ENCODE measurements at places on chromosomes 1 and 21.

DNA sequence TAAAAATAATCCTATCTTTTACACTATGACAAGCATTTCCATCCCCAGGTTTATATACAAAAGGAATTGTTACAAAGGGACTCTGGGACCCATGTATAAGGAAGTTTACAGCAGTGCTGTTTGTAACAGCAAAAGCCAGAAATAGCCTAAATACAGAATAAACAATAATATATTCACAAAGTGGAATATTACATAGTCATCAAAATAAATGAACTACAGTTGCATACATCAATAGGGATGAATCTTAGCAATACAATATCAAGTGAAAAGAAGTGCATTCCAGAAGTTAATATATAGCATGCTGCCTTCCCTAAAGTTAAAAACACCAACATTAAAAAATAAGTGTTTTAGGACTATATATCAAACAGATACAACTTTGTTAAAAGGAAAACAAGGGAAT lies 77.3 kb downstream of the EDEM3 start:
- DNase-seq: no peak

DNA sequence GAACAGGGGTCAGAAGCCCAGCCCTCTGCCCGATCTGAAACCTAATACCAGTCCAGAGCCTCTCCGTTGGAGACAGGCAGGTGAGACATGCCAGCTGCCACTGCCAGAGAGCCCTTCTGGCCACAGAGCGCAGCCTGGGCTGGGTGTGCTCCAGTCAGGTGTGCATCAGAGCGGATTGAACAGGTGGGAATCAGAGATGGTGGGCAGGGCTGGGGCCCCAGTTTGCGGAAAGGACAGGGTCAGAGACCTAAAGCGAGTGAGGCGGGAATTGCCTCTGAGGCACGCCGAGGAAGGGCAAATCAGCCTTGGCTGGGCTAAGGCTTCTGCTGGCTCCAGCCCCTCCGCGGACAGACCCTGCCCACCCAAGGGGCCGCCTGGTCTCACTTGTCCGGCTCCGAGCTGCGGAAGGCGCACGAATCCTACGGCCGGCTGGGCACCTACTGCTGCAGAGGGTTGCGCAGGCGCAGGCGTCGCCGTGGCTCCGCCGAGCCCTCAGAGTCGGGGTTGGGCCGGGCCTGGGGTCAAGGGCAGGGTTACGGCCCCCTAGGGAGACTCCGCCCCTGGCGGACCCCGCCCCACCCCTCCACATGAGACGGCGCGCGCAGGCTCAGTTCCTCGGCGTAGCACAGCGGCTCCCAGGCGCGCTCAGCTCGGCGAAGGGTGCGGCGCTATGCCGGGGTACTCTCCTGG lies 10.3 kb downstream of the CPLANE2 start:
- DNase-seq: no peak

DNA sequence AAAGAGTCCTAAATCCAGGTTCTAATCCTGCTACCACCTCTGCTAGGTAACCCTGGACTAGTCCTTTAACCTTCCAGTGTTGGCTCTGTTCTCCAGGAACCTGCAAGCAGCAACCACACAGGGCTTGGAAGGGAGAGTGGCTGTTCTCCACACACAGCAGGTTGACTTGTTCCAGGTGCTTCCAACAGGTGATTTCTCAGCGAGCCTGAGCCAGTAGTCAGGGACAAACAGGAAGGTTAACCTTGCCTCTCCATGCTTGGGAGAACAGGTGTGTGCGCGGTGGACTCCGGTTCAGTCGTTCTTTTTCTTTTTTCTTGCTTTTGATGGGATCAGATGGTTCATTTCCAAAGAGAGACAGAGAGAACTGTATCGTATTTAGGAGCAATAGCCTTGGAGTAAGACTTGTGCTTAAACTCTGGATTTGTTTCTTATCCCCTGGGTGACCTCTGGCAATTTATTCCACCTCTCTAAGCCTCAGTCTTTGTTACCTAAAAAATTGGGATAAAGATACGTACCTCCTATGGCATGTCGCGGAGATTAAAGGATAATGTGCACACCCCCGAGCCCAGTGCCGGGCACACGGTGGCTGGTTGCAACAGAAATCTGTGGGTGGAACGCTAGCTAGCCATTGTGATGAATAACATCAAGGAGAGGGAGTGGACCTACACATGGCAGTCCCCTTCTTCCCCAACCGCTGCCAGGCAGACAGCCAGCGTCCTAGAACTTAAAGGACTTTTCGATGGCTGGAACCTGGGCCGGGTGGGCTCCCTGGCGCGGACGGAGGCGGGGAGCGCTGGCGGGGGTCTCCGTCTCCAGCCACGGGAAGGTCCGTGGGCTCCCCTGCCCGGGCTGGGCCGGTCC lies 583 bp upstream of the CACHD1 start:
- no peak for DNase-seq

GRCh38 chr1:11854519-11854918 lies 4.2 kb downstream of the NPPB start:
- DNase-seq: no peak

- DNase-seq: no peak
These were observed 18.1 kb upstream of the TSPEAR start for GRCh38 chr21:44729336-44730027.

DNA sequence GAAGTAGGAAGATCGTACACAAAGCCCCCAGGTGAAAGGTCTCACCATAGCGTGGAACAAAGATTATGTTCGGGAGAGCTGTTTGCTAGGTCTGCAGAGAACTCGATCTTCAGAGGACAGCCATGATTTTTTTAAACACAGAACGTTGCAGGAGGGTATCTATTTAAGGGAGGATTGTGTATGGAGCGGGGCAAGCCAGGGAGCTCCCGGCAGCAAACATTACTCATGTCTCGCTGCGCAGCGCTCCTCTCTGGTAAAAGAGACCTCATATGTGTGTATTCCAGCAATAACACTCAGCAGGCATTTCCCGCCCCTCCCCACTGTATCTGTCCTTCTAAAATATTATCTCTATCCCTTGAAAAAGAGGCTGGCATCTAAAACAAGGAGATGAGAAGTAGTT lies 2.7 kb downstream of the GLIS1 start:
- DNase-seq: no peak

DNA sequence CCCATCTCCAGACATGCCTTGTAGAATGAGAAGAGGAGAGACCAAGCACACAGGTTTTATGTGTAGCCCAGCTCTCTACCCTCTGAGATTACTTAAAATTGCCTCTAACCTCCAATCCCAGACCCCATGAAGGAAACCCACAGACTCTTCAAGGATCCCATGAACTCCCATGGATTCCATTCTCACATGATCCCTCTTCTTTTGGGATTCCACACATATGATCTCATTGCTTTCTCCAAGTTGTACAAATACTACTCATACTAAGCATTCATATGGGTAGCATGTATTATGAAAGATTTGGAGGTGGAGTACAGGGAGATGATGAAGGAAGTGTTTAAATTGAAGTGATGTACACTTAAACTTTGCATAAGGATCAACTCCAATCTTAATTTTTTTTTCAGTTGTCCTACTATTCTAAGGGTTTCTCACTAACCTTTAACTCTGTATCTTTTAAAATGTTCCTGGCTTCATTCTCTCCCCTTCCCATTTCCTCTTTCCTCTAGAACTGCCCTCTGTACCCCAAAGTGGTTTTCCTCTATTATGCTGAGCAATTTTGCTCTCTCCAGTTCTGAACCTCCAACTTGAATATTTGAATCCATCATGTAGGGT lies 41.6 kb downstream of the MFSD2A start:
- DNase-seq: no peak

DNA sequence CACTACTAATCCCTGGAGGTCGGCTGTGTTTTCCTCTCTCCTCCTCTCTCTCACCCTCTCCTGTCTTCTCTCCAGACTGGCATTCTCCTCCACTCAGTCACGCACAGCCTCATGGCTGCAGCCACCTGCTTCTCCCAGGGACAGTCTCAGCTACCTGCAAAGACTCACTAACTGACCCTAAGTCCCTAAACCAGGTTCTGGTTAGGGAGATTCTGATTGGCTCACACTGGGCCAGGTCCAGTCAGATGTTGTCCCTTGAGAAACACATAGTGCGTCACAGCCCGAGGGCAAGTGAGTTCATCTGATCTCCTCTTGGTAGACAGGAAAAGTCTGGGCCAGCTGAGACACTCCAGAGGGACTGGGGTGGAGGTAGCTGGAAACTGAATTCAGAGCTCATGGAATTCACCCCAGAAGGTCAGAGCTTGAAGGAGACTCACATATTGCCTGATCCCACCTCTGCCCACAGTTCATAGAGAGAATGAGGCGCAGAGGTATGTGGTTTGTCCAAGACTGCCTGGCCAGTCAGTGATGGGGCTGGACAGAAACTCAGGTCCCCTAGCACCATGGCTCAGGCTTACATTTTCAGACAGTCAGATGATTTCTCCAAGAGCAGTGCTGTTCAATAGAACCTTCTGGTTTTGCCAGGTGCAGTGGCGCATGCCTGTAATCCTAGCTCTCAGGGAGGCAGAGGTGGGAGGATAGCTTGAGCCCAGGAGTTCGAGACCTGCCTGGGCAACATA lies 40.4 kb upstream of the RPL11 start:
- no peak for DNase-seq

DNA sequence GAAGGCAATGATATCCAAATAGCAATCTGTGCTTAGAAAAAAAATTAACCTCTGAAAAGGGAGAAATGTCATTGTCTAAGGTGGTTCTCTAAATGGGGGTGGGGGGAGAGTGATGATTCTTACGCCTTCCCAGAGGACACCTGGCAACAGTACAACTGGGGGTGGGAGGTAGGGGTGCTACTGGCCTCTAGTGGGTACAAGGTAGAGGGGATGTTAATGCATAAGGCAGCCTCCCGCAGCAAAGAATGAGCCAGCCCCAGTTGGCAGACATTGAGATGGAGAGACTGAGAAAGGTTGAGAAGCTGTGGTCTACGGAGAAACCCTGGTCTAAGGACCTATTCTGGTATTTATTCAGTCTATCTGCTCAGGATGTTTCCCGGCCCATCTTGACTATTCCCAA lies 472.2 kb upstream of the RUNX1 start:
- DNase-seq: no peak

- DNase-seq: no peak
These were observed 660 bp upstream of the RD3 start for GRCh38 chr1:211492511-211493132.

DNA sequence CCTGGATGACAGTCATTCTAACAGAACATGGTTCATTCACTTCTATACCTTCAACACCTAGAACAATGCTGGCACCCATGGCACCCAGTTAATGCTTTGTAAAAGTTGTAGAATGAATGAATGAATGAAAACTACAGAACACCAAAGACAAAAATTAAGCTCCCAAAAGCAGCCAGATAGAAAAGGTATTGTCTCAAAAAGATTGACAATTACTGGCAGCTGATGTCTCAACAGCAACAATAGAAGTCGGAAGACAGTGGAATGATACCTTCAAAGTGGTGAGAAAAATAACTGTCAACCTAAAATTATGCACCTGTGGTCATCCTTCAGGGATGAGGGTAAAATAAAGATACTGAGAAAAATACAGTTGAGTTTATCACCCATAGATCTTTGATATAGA lies 4.9 kb upstream of the C1orf167 start:
- DNase-seq: no peak

GRCh38 chr1:98073106-98073505 lies 152.3 kb upstream of the DPYD start:
- DNase-seq: no peak

- DNase-seq: no peak
These were observed 167.3 kb downstream of the FASLG start for GRCh38 chr1:172826096-172826741.

- DNase-seq: no peak
These were observed 163.6 kb upstream of the HP1BP3 start for GRCh38 chr1:20950679-20951078.

DNA sequence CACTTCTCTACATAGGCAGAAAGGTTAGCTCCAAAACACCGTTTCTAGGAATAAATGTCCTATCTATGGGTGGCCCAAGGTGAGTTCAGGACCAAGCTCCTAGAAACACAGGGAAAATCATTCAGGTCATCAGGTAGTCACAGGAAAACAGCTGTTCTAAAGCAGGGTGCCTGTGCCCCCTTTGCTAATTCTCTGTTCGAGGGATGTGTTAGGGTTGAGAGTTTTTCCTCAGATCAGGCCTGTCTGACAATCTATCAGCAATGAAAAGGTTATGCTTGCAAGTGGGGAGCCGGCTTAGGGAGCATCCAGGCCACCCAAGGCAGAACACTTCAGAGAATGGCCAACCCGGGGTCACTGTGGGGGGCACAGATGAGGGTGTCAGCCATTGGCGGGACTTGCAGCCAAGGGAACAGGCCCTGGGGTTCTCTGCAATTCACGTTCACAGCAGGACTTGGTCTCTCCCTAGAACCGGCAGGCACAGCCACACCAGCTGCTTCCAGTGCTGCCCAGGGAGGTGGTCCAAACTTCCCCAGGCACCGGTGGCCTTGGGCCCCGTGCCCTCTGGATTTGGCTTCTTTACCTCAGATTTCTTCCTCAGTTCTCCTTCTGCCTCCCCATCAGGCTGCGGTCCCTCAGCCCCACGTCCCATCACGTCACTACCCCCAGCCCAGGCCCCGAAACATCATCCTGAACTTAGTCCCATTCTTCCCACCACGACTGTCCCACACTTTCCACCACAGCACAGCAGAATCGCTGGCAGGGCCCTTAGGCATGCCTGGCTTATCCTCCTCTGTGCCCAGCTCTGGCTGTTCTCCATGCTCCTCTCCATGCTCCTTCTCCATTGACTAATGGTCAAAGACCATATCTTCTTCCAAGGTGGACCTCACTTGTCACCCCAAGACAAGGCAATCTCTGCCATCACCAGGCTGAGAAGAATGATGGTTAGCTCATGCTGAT lies 11.0 kb downstream of the CD2 start:
- DNase-seq: no peak

GRCh38 chr21:44732263-44732662 lies 20.9 kb upstream of the TSPEAR start:
- DNase-seq: no peak

DNA sequence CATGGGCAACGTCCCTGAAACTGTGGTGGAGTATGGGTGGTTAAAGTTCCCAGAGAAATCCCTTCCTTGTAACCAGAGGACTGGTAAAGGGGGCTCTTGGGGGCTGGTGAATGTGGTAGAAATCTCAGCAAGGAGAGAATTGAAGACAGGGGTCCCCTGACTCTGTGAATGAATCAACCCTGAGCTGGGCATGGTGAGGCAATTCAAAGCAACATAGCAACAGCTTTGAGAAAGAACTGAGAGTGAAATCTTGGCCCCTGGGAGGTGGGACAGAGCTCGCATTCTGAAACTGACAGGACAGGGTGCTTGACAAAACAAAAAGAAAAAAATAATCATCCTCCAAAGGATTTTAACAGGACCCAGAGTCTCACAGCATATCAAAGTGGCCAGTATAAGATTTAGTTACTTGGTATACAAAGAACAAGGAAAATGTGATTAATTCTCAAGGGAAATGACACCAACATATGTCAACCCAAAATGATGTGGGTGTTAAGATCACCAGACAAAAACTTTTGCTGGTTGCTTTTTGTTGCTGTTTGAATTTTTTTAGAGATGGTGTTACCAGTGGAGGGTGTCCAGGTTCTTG lies 11.7 kb upstream of the SUMO3 start:
- no peak for DNase-seq

DNA sequence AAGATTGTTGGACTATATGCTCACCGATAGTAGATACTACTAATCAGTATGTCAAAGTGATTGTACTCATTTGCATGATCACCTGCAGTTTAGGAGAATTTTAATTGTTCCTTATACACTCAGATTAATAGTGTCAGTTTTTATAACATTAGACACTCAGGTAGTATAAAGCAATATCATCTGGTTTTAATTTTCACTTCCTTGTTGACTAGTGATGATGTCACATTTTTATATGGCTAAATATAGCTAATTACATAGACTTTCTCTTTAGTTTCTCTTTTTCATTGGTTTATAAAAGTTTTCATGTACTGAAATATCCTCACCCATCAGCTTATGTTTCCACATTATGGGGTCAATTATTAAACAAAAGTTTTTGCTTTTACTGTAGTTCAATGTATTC lies 1332.4 kb upstream of the ADGRL2 start:
- DNase-seq: no peak
